ENCODE measurements at places on chromosomes 2 and 18.

DNA sequence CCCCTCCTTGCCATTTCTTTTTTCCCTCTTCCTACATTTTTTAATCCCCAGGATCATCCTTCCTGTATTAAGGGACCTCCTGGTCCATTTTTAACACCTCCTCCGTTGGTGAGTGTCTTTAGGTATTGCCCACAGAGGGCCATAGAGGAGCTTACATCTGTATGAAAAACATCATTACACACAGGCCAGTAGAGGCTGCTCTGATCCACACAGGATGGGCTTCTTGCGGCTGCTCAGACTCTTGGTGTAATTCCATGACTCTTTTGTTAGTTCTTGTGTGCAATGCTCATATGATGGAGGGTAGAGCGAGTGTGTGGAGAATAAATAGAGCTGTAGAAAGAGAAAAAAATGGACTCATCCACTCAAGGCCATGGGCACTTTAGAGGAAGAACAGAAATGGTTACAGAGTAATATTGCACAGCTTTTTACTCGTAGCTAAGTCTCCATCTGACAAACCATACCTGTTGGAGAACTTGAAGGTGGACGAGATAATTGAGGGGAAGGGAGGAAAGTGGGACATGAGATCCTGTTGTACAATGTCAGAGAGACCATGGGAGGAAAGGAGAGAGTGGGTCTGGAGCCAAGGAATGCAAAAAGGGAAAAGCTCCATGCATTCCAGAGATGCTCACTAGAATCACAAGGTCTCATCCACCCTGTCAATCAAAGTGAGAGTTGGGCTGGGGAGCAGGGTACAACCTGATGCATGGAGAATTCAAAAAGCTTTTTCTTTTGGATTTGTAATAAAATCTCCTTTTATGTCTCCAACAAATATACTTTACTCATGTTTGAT lies 129.7 kb upstream of the TNP1 start:
- DNase-seq = no peak

- DNase-seq = no peak
These were observed 830.1 kb upstream of the ZEB2 start for GRCh38 chr2:145350011-145350410.

- no peak for DNase-seq
These were observed 556 bp downstream of the CYRIA start for GRCh38 chr2:16664809-16665747.

DNA sequence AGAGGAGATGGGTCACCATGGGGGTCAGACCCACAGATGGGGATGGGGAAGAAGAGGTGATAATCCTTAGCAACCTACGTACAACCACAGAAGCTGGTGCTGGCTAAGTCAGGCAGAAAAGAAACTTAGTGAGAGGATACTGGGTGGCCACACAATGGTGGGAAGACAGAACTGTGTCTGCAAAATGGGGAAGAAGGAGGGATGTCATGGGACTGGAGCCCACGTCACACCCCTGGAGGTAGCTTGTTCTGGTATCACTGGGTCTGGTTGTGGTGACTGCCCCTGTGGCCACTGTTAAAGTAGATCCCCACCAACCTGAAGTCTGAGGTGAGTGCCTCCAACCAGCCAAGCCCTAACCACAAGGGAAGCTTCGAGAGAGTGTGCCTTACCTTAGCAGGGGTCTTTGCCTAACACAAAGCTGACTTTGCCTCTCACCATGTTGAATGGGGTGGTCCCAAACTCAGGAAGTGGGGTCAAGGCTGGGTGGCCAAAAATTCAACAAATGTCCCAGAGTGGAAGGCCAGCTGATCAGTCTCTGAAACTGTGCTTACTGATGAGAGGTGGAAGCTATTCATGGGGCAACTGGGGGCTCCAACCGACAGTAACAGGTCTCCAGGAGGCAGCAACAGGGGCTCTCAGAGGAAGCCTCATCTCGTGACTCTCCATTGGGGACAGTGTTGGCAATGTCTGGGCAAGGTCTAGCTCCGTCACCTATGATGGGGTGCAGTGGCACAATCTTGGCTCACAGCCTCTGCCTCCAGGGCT lies 64.8 kb upstream of the SLC1A4 start:
- no peak for DNase-seq

GRCh38 chr18:10145546-10145945 lies 231.7 kb downstream of the VAPA start:
- no peak for DNase-seq

DNA sequence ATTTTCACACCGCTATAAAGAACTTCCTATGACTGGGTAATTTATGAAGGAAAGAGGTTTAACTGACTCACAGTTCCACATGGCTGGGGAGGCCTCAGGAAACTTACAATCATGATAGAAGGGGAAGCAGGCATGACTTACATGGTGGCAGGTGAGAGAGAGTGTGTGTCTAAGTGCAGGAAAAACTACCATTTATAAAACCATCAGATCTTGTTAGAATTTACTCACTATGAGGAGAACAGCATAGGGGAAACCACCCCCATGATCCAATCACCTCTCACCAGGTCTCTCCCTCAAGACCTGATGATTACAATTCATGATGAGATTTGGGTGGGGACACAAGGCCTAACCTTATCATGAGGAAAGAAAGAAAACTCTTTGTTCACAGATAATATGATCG lies 174.6 kb downstream of the SRBD1 start:
- DNase-seq = no peak

DNA sequence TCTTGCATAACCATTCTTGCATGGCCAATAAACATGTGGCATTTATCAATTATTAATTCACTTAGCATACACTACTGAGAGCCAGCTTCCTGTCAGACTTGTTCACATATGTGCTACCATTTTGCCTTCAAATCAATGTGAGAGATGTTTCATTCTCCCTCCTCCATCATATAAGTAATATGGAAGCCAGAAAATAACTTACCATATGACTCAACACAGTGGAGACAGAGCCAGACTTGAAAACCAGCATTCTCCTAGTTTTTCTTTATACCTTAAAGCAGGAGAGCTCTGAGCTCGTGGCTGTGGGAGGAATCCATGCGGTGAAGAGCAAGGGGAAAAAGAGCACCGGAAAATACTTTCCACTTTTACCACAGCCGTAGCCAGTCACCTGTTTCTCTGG lies 215.0 kb upstream of the LRATD1 start:
- no peak for DNase-seq

DNA sequence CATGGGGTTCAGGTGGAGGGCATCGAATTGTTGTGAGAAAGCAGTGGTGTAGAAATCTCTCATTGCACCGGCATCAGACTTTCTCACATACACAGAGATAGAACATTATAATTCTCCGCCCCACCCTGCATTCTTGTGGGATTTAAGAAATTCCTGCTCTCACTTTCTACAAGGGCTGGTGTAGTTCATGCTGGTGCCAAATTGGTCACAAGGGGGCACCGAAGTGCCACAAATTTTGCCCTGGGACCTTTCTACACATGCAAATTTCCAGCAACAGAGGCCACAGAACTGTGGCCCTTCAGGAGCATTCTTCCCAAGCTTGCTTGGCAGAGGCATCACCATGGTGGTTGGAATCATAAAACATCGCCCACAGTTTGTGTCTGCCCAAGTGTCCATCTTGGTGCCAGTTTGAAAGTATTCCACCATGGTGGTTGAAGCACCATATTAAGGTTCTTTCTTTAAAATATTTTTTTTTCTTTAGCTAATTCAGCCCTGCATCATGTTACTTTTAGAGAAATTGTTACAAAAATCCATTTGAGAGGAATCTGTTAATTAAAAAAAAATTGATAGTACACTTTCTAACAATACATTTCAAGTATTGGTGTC lies 521.2 kb upstream of the FANCL start:
- DNase-seq = no peak

DNA sequence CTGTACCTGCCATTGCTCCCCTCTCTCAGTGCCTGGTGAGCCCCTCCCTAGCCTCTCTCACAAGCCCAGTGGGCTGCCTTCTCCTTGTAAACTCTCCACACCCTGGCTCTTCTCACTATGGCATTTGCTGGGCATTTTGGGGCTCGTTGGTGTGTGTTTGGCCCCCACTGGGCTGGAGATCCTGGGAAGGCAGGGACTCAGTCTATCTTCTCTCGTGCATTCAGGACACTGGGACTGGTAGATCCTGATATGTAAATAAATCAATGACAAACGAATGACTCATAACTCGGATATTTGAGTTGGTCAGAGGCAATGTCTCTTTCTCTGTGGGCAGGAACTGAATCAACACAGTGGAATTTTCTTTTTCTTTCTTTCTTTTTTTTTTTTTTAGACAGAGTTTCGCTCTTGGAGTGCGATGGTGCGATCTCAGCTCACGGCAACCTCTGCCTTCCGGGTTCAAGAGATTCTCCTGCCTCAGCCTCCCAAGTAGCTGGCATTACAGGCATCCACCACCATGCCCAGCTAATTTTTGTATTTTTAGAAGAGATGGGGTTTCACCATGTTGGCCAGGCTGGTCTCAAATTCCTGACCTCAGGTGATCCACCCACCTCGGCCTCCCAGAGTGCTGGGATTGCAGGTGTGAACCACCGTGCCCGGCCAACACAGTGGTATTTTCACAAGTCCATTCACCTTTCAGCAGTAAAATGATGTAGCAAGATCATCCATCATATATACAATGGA lies 144.6 kb upstream of the SPRED2 start:
- DNase-seq = no peak

DNA sequence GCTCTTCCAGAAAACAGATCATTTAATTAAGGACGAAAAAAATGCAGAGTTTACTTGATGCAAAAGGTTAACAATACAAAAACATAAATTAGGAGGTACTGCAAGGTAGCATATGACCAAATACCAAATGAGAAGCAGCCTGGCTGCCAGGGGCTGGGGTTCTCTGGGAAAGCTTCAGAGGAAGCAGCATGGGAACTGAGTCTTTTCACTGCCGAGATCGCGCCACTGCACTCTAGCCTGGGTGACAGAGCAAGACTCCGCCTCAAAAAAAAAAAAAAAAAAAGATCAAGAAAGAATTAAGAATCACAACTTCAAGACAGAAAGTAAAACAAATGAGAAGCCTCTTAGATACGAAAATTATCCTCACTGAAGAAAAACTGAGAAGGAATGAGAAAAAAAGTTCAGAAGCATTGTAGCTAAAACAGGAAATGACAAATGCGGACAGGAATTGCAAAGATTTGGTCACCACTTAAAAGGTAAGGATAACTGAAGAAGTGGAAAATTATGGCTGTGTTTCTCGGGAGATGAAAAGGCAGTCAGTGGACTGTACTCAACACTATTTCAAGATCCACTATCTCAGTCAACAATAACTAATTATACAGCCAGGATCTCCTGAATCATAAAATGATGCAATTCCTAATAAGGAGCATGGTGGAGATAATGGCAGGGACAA lies 4.3 kb downstream of the SEPTIN10 start:
- no peak for DNase-seq

DNA sequence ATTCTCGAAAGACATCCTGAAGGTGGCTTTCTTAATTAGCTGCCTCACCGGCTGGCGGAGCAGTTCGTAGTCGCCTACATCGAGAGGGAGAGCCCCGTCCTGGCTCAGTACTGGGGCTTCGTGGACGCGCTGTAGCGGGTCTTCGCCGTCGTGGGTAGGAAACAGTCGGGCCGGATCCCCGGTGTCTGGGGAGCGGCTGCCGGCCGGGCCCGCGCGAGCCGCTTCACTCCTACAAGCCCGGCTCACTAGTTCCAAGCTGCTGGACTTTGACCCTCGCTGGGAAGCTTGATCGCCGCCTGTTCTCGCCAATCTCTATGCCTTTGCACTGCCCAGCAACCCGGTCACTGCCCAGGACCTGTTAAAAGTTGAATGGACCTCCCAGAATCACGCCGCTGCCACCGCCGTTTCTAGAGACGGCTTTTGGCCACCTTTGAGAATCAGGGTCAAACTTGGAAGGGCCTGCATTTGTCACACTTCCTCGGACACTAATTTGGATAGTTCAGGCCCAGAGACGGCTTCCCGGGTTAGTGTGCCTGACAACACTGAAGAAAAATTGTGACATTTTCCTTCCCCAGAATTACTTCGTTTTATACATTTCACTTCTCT lies 41.4 kb upstream of the AKAIN1 start:
- no peak for DNase-seq

- no peak for DNase-seq
These were observed 460.5 kb downstream of the ERBB4 start for GRCh38 chr2:212078103-212078502.

DNA sequence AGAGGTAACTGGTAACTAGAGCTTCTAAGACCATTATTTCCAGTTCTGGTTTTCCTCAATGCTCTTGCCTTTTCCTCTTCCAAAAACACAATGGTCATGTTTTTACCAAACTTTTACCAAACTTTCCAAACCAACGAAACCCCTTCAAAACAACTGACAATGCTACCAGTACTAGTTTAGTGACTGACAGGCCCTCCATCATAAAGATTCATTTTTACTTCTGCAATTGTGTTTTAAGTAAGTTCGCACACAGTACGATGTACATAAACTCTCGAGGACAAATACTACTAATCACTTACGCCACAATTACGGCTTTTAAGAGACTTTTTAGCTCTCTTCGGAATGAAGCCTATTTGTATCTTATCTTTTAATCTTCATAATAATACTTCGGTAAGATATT lies 900 bp downstream of the C18orf32 start:
- no peak for DNase-seq

DNA sequence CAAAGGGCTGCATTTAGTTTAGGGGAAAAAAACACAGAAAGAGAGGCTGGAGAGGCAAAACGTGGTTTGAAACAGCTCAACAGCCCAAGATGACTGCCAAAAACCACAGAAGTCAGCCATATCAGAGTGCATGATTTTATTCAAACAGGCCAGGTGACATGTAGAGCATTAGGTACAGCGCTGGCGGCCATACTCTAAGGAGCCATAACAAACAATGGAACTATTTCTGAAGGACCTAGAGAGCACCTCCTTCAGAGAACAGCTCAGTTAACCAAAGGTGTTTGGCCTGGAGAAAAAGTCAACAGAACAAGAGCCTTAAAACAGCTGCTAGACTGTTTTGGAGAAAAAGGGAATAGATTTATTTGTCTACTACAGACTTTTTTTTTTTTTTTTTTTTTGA lies 2.6 kb downstream of the THADA start:
- no peak for DNase-seq

GRCh38 chr2:216872624-216873023 lies 12.8 kb upstream of the TNP1 start:
- no peak for DNase-seq

DNA sequence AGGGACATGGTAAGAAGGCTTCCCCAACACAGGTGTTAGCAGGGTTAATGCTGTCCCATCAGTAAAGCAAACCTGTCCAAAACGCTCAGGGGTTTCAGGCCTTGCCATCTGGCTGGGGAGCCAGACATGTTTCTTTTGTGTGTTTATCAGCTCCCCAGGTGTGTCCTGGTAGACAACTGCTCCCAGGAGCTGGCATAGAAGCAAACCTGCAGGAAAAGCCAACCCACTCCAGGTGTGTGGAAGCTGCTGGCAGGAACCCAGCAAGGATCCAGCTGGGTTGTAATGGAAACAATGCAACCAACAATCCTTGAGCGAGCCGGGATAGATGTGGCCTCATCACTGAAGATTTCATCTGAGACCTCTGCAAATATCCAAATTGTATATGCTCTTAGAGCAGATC lies 123.1 kb downstream of the RAB3GAP1 start:
- DNase-seq = no peak

GRCh38 chr2:21367421-21367820 lies 243.7 kb downstream of the TDRD15 start:
- DNase-seq = no peak

- DNase-seq = no peak
These were observed 6.5 kb upstream of the ASIC4 start for GRCh38 chr2:219507581-219508443.

- DNase-seq = no peak
These were observed 214.0 kb downstream of the EN1 start for GRCh38 chr2:118633371-118634018.

GRCh38 chr2:81324046-81324445 lies 1019.5 kb upstream of the LRRTM1 start:
- DNase-seq = no peak
